ENCODE measurements at places on chromosomes 6 and 20. TPM values are rescaled to one million over a fixed set of nuclear protein-coding genes. Genes with fewer than 3 reads are reported as not detected.

The AHCY gene
- total RNA-seq: 161 TPM

The EPHA7 gene
- total RNA-seq: not detected

The KCNS1 gene
- total RNA-seq: 0.20 TPM

The MOG gene
- total RNA-seq: not detected

The CST4 gene
- not detected for total RNA-seq

The BMP5 gene
- total RNA-seq: not detected

The TFAP2C gene
- total RNA-seq: not detected

The DEFB132 gene
- total RNA-seq: not detected

The ZSCAN23 gene
- 0.07 TPM for total RNA-seq

The EPPIN gene
- not detected for total RNA-seq

The OR2B6 gene
- not detected for total RNA-seq

The NTSR1 gene
- total RNA-seq: 2.2 TPM

The PREP gene
- 22.8 TPM for total RNA-seq

All from pulmonary artery endothelial cell (primary cell).